ENCODE measurements at places on chromosomes 12 and 14.
A peak's percentile ranks its signal among the peaks of the same experiment; 100 is the strongest.

- no peak for DNase-seq
These were observed 614 bp downstream of the FKBP3 start for GRCh38 chr14:45133683-45134050.

DNA sequence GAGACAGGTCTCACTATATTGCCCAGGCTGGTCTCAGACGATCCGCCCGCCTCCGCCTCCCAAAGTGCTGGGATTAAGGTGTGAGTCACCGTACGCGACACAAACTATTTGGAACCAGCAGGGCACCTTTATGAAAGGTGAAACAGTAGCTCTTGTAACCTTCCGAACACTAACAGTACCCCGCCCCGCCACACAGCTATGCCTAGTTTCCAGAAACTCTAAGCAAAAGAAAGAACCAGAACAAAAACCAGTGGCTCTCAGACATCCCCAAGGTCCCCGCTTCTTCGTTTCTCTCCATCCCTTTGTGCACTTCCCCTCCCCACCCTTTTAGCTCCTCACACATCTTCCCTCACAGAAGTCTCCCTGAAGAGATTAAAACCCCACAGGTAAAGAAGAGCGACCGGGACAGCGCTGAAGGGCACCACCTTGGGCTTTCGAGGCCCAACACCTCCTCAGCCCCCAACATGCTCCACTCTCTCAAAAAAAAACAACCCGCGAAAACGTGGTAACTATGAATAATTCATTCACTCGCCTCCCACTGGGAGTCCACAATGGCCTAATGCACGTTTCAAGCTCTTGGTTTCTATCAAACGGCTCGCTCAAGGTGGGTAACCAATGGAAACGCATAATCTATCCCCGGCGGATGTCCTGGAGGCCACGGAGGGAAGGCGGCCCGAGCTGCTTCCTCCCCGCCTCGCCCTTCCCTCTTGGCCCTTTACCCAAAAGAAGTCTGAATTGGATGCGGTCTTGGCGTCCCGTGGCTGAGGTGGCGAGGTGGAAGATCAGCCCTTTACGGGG, 877 bp downstream of the BAG5 start:
- DNase-seq = no peak

- DNase-seq = no peak
These were observed 421 bp upstream of the ACADS start for GRCh38 chr12:120725151-120725658.

DNA sequence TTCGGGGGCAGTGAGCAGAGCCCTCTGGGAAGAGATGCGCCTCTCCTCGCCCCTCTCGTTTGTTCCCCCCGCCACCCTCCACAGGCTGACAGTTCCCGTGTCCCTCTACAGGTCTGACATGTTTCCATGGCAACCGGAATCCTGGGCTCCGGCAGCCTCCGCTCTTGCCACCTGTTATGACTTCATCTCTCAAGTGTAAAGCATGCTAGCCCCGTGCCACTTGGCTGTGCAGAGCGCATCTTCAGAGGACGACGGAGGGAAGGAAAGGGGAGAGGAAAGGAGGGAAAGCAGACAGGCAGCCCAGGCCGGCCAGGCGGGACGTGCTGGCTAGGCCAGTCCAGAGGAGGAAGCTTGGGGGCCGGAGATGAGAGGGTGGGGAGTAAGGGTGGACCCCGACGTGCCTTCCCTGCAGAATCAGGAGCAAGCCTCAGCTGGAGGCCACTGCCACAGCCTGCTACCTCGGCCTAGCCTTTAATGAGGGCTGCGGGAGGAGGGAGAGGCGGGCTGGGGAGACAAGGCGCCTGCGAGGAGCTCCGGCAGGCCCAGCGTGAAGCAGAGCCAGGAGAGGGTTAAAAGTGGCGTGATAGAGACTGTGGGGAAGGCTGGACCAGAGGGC, 214.3 kb downstream of the DPF3 start:
- DNase-seq = no peak

DNA sequence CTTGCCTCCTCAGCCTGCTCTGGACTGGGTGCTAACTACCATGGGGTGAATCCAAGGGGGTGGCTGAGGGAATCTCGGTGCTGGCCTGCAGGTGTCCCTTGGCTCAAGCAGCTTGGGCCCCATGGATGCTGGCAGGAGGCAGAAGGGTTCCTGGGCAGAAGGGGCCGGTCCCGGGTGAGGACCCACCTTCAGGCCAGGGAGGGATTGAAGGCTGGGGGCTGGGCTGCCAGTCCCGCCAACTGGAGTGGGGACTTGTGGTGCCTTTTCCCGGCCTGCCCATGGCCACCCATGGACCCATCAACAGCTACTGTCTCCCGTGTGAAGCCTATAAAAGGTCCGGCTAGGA, 550.1 kb downstream of the SLC6A15 start:
- DNase-seq = no peak

DNA sequence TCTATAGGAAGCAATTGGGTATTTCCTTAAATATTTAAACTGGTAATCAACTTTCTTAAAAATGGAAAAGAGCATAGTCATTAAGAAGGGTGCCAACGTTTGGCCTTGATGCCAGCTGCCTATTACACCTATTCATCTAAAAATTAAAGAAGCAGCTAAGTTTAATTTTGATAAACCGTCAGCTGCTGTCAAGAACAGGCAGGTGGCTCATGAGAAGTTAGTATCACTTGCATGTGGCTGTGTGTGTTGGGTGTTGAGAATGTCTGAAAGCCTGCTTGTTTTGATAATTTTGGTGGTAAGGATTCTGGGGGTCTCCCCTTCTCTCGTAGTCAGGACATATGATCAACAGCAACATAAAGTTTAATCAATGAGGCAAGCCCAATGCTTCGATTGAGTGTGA, 6.5 kb downstream of the GLRX5 start:
- DNase-seq = no peak

DNA sequence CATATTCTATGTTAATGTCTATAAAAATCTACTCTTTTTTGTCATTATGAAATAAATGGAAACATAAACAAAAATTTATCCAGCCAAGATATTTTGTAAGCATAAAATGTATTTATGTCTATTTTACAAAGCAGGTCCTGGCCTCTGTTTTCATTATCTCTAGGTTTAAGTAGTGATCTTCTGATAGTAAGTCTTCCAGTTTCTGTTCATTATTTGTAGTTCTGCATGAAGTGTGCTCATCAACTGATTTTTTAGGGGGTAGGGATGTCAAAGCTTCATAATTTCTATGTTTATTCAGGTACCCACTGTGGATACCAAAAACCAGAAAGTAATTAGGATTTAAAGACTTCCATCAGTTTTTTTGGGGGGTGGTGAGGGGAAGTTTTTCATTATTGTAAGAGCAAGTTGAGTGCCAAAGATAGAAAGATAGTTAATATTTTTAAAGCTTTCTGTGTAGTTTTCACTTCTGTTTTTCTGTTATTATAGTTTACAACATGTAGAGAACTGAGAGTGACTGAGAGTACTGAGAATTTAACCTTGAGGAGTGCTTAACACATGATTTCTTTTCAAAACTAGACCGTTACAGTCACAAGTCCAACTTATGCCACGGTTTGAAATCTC, 30.6 kb upstream of the LMO3 start:
- no peak for DNase-seq

GRCh38 chr12:27474344-27474743, 27.8 kb downstream of the SMCO2 start:
- no peak for DNase-seq

DNA sequence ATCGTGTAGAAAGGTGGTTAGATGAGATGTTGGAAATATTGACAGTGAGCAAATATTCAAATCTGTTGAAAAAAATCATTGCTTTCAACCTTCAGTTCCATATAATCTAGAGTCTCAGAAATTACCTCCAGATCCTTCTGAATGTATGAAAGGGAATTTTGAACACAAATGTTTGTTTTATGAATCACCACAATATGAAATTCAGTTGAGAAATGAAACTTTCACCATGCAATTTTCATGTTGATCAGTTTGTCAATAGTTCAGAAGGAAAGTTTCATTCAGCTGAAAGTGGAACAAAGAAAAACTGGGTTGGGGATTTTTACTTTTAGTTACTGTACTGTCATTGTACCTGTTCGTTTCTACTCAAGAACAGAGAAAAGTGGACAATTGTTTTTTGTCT, 953.6 kb downstream of the SLC6A15 start:
- no peak for DNase-seq

DNA sequence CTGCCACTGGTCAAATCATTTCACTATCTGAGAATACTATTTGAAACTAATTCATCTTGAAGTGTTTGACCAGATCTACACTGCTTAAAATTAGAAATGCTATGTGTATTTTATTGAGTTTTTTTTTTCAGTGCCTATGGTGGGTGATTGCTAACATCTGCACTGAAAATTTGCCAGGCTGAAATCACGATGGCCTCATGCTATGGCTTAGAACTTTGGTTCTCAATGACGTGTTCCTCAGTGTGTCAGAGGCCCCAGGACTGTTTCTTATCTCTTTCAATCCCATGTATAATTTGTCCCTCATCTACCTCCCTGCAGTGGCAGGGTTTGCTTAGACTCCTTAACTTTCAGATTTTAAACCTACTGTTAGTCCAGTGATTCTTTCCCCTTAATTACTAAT, 36.2 kb upstream of the NKX2-8 start:
- no peak for DNase-seq

DNA sequence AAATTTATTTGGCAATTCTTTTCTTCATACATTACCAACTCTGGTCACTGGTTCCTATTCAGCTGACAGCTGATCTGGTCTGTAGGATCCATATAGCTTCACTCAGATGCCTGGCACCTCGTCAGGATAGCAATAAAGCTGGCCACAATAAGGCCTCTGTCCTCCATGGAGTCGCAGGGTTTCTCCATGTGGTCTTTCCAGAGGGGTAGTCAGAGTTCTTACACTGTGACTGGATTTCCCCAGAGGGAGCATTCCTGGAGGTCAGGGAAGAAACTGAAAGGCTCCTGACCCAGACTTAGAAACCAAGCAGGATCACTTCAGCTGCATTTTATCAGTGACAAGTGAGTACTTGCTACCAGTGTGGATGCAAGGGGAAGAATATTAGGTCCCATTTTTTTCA, 34.9 kb upstream of the SIX1 start:
- DNase-seq = no peak

GRCh38 chr14:99777951-99778350, 15.3 kb upstream of the EML1 start:
- no peak for DNase-seq

GRCh38 chr12:2391740-2392331, 339.0 kb downstream of the CACNA1C start:
- DNase-seq = no peak

DNA sequence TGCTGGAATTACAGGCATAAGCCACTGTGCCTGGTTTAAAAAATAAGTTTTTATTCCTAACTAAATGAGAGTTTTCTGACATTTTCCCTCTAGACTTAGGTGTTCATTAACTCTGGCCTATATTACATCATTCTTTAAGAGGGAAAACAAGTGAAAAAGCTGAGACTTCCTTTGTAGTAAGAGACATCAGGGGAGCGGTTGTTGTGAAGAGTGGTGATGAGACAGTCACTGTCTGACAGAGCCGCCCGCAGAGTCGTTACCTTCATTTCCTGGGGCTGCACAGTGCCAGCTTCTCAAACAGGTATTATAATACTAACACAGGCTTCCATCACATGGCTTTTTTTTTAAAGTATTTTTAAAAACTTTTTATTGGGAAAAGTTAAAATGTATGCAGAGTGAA, 19.7 kb upstream of the TDRD9 start:
- DNase-seq = no peak

DNA sequence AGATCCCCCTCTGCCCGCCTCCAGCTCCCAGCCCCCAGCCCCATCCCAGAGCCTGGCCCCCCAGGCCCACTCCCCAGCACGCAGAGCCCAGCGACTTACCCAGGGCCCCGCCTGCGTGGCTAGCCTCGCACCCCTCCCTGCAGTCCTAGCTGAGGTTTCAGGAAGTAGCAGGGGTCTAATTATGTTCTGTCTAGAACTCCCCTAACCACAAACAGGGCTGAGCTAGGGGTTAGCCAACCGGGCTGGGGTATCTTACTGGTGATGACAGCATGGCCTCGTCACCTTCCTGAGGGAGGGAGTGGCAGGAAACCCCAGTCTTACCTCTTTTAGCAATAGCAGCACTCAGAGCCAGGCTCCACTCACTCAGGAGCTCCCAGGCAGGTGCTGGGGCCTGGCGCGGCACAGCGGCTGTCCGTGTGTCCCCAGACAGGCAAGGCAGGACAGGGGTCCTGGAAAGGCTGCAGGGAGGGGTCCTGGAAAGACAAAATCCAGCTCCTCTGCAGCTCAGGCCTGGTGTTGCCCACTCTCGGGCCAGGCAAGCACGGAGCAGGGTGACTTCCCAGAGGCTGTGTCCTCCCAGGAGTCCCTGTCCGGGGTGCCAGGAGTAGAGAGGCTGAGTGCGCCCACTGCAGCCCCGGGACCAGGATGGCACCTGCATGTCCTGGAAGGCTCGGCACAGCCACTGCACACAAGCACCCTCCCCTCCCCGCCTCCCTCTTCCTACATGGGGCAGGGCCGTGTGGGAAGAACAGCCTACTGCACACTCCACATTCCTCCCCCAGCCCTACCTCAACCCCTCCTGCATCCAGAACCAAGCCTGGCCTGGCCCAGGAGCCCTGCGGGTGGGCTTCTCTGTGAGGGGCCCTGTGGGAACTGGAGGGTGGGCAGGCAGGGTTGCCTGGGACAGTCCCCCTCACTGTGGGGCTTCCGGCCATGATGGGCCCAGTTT, at the start of gene GPR132:
GPR132 (minus strand) TSS at position 151 of the 949 bp plus-strand sequence. CDS start 10,010 bp downstream, outside the sequence.
- peak; percentile 79 for DNase-seq

GRCh38 chr12:77599782-77600467, 230.8 kb upstream of the NAV3 start:
- no peak for DNase-seq

- no peak for DNase-seq
These were observed 62.7 kb upstream of the KCNH3 start for GRCh38 chr12:49476091-49476490.

GRCh38 chr12:45907955-45908354, 82.4 kb downstream of the SCAF11 start:
- DNase-seq = no peak

DNA sequence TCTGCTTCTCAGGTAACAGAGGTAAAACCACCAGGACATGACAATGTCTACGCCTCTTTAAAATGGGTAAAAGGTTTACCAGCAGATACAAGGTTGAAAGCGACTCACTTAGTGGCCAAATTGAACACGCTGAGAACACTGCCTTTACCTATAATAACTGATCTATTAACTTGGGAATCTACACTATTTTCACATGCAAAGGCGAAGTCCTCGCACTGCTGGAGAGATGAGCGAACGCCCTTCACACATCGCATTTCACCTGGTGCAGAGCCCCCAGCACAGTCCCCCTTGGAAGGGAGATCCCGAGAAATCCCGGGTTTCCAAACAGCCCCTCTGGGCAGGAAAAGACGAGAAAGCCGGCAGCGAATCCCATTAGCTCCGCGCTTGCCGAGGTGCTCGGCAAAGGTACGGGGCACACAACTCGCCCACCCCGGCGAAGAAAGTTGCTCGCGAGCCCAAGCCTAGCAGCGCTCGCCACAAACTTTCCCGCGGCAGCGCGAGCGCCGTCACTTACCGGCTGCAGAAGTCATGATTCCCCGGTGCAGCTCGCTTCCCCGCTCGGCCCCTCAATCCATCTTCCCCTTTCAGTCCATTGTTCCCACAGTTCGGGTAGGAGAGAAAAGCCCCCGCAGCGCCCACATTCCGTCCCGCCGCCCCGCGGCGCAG, 423 bp downstream of the FGD6 start:
- no peak for DNase-seq

GRCh38 chr14:45526715-45527549, 273.9 kb upstream of the MIS18BP1 start:
- DNase-seq = no peak

- no peak for DNase-seq
These were observed 76.7 kb downstream of the ANO6 start for GRCh38 chr12:45292486-45293195.

GRCh38 chr14:88245321-88245720, 77.7 kb downstream of the KCNK10 start:
- no peak for DNase-seq

- DNase-seq = no peak
These were observed 57.6 kb upstream of the FZD10 start for GRCh38 chr12:130104571-130105106.
